ENCODE measurements at places on chromosomes 13 and 19. TPM values are rescaled to one million over a fixed set of nuclear protein-coding genes. Genes with fewer than 3 reads are reported as not detected.
A peak's percentile ranks its signal among the peaks of the same experiment; 100 is the strongest.

GRCh38 chr19:53982611-53983010 lies 8.8 kb upstream of the CACNG6 start:
- no peak overlapping the region for H3K27ac ChIP-seq
- no peak for DNase-seq
- no peaks in the 10 kb centered on the region for H3K36me3 ChIP-seq
- H3K4me1 ChIP-seq: peaks cover 27% of the 10 kb centered on the region

DNA sequence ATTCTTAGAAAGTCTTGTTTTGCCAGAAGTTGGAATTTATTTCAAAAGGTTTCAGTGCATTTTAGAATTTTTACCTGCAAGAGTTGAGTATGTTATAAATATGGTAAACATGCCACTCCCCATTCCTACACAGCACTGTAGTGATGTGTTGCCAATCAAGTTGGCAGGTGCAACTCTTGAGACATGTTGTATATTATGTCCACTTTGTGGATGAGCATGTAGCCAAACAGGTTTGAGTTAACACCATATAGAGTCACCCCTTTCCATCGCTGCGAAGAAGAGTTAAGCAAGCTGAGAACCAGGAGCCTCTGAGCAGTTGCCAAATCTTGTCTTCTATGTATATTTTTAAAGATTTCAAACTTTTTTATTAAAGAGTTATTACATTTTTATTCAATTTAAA lies 359.8 kb downstream of the LMO7 start:
- H3K27me3 ChIP-seq: no peaks in the 10 kb centered on the region
- H3K36me3 ChIP-seq: no peaks in the 10 kb centered on the region
- no peak overlapping the region for H3K4me3 ChIP-seq
- H3K4me1 ChIP-seq: no peaks in the 10 kb centered on the region

- peaks cover 20% of the 10 kb centered on the region for H3K4me1 ChIP-seq
- H3K27ac ChIP-seq: no peak overlapping the region
- no peaks in the 10 kb centered on the region for H3K27me3 ChIP-seq
- no peak overlapping the region for H3K4me3 ChIP-seq
- H3K36me3 ChIP-seq: peaks cover 2% of the 10 kb centered on the region
These were observed 153.5 kb downstream of the LMO7 start for GRCh38 chr13:75789451-75790197.

DNA sequence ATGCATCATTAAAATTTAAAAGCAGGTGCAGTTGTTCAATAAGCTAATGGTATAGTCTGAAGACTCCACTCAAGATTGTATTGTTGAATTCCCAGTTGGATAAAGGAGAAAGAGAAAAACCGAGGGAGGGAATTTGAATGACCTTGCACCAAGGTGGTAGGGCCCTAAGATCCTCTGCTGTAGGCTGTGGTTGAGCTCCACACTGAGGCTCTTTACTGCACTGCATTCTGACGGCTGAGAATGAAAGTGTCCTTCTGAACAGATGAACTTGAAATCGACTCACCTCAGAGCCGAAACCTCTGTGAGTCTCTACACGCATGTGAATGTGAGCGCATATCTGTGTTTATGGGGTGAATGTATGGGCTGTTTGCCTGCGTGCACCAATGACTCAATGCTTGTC lies 388.9 kb upstream of the DACH1 start:
- H3K4me3 ChIP-seq: no peak overlapping the region
- DNase-seq: no peak
- H3K27me3 ChIP-seq: no peaks in the 10 kb centered on the region
- no peaks in the 10 kb centered on the region for H3K36me3 ChIP-seq
- H3K4me1 ChIP-seq: peaks cover 24% of the 10 kb centered on the region
- H3K27ac ChIP-seq: peak overlapping the region; percentile 54

DNA sequence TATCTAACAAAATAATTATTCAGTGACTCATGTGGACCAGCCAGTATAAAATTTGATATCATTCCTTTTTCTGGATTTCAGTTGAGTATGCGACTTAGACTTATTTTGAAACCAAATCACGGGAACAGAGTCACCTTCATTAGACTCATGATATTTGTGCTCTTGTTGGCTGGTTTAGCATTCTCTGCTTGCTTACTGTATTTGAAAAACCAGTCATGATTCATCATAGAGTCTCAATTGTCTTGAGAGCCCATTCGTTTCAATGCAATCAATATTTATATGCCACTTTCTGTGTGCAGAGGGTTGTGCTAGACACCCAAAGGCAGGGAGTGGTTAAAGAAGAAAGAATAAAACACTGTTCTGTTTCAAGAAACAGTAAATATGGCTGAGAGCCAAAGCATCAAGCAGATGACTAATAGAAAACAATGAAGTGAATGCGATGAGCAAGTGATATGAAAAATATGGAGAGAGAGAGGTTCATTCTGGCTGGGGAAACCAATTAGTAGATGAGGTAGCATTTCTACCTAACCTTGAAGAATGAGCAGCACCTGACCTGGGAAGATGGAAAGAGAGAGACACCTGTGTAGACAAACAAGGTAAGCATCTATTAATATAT lies 99.6 kb upstream of the MBNL2 start:
- H3K4me1 ChIP-seq: peaks cover 64% of the 10 kb centered on the region
- no peak for DNase-seq
- H3K27me3 ChIP-seq: no peaks in the 10 kb centered on the region
- H3K4me3 ChIP-seq: no peak overlapping the region
- H3K27ac ChIP-seq: peak overlapping the region; percentile 10
- H3K36me3 ChIP-seq: no peaks in the 10 kb centered on the region

DNA sequence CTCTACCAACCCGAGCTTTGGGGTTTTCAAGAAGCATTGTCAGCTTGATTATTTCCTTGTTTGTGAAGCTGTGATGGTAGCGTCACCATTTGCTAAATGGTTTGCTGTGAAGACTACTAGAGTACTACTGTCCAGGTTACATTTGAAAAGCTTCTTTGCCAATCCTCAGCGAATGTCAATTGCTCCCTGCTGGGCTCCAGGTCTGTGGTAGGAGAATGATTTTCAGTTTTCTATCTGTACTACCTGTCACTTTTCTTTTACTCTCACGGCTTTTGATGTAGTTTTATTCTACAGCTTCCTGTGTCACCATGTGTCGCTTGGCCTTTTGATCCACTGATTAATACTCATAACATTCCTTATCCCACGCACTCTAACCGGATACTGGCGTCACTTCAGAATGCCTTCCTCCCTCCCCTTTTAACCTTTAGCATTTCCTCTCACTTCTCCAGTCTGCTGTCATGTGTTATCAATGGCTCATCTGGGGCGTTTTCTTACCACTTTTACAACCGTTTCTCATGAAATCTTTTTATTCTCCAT lies 7.5 kb upstream of the GPR183 start:
- peaks cover 6% of the 10 kb centered on the region for H3K4me1 ChIP-seq
- no peaks in the 10 kb centered on the region for H3K27me3 ChIP-seq
- H3K36me3 ChIP-seq: peaks cover 30% of the 10 kb centered on the region
- DNase-seq: no peak

GRCh38 chr19:31290931-31291590 lies 58.2 kb downstream of the TSHZ3 start:
- H3K4me1 ChIP-seq: peaks cover 3% of the 10 kb centered on the region
- no peak overlapping the region for H3K4me3 ChIP-seq
- H3K27me3 ChIP-seq: no peaks in the 10 kb centered on the region
- peaks cover 27% of the 10 kb centered on the region for H3K36me3 ChIP-seq

DNA sequence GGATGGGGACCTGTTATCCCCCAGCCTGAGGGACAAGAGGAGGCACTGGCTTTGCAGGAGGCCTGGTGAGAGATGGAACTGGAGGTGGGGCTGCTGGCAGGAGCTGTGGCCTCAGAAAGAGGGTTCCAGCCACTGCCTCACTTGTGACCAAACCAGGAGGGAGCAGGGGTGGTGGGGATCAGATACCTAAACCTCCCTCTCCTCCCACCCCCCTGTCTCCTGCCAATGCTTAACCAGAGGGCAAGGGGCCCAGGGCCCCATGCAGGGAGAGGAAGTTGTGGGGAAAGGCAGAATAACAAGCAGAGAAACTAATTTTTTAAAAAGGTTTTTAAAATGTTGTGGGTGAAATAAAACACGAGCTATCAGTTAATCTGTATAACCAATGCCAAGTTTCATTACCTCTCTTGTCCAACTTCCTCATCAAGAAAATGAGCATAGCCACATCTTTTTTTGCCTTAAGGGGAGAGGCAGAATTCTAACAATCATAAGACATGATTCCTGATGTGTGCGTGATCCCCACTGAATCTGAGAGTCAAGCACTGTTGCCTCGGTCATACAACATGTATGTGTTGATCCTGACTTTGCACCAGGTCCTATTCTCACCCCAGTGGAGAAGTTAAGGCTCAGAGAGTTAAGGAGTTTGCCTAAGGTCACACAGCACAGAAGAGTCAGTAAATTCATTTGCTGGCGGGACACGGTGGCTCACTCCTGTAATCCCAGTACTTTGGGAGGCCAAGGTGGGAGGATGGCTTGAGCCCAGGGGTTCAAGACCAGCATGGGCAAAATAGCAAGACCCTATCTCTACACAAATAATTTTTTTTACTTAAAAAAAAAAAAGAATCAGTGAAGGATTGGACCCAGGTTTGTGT lies 12.9 kb downstream of the FXYD5 start:
- no peaks in the 10 kb centered on the region for H3K4me1 ChIP-seq
- DNase-seq: no peak
- H3K4me3 ChIP-seq: no peak overlapping the region
- no peaks in the 10 kb centered on the region for H3K27me3 ChIP-seq
- H3K27ac ChIP-seq: no peak overlapping the region

GRCh38 chr13:23377579-23377978 lies 55.9 kb downstream of the SACS start:
- DNase-seq: no peak
- no peak overlapping the region for H3K4me3 ChIP-seq
- H3K36me3 ChIP-seq: peaks cover 1% of the 10 kb centered on the region

DNA sequence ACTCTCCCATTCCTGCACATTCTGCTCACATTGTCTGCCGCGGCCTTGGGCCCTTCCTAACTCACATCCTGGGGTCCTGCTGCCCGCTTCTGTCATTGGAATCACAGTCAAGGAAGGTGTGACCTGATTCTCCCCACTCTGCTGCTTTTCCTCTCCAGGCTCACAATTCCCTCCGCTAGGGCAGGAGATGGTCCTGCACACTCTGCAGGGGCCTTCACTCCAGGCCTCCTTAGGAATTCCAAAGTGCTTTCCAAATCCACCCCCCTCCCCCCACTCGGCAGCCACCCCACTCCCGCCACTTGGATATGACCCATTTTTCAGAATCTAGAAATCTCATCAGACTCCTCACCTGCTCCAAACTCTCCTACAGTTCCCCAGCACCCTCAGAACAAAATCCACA lies 3.1 kb upstream of the SLC5A5 start:
- no peaks in the 10 kb centered on the region for H3K4me1 ChIP-seq
- H3K4me3 ChIP-seq: no peak overlapping the region
- H3K36me3 ChIP-seq: peaks cover 8% of the 10 kb centered on the region

DNA sequence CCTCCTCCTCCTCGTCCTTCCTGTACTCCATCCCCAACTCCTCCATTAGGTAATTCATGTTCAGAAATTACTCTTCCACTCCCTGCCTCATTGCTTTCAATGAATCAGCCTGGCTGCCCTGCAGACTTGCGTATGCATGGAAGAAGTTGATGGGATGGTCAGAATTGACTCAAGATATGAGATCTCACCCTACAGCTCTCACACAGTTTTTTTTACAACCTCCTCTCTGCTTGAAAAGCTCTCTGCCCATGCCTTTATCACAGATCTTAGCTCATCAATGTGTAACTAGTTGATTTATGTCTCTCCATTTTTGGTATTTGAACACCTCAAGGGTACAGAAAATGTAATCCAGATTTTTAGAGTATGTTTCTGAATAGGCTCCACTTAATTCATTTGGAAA lies 506.9 kb downstream of the TBC1D4 start:
- DNase-seq: no peak
- peaks cover 37% of the 10 kb centered on the region for H3K27me3 ChIP-seq
- H3K27ac ChIP-seq: no peak overlapping the region
- H3K4me3 ChIP-seq: no peak overlapping the region

GRCh38 chr13:104987621-104988020 lies 1547.8 kb downstream of the EFNB2 start:
- peaks cover 21% of the 10 kb centered on the region for H3K4me1 ChIP-seq
- DNase-seq: no peak
- H3K27ac ChIP-seq: no peak overlapping the region
- H3K36me3 ChIP-seq: no peaks in the 10 kb centered on the region
- H3K4me3 ChIP-seq: no peak overlapping the region

GRCh38 chr13:39931505-39931904 lies 276.0 kb downstream of the COG6 start:
- no peak for DNase-seq
- no peak overlapping the region for H3K4me3 ChIP-seq
- peaks cover 10% of the 10 kb centered on the region for H3K4me1 ChIP-seq
- no peak overlapping the region for H3K27ac ChIP-seq
- H3K36me3 ChIP-seq: no peaks in the 10 kb centered on the region

- no peak overlapping the region for H3K27ac ChIP-seq
- H3K36me3 ChIP-seq: no peaks in the 10 kb centered on the region
- no peak for DNase-seq
- peaks cover 46% of the 10 kb centered on the region for H3K27me3 ChIP-seq
- peaks cover 29% of the 10 kb centered on the region for H3K4me1 ChIP-seq
- H3K4me3 ChIP-seq: no peak overlapping the region
These were observed 204.0 kb upstream of the GPR12 start for GRCh38 chr13:26964278-26965250.

DNA sequence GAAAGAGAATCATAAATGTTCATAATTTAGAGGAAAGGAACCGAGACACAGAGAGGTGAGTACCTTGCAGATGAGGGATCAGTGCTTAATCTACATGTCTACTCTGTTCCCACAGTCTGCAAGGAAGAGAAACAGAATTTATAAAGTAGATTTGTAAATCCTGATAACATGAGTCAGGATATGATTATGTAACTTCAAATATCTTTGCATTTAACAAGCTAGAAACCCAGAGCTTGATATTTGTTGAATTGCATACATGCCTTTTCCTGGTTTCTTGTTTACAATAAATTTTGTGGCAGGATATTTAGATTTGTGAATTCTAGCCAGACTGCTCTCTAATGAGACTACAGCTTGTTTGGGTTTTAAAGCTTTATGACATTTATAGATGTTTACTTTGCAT lies 219.2 kb downstream of the ENOX1 start:
- H3K27ac ChIP-seq: no peak overlapping the region
- DNase-seq: no peak

DNA sequence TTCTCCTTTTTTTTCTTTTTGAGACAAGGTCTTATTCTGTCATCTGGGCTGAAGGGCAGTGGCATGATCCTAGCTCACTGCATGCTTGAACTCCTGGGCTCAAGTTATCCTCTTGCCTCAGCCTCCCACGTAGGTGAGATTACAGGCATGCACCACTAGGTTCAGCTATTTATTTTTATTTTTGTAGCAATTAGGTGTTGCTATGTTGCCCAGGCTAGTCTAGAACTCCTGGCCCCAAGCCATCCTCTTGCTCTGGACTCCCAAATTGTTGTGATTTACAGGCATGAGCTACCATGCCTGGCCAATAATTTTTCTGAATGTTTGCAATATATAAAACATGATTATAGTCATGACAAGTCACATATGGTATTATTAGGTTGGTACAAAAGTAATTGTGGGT lies 161.1 kb upstream of the ATXN8OS start:
- DNase-seq: no peak
- H3K4me3 ChIP-seq: no peak overlapping the region
- H3K27ac ChIP-seq: no peak overlapping the region
- H3K4me1 ChIP-seq: peaks cover 5% of the 10 kb centered on the region
- H3K36me3 ChIP-seq: no peaks in the 10 kb centered on the region
- H3K27me3 ChIP-seq: peaks cover 3% of the 10 kb centered on the region

PDE4C gene
- 1.4 TPM for total RNA-seq

C19orf73 gene
- 0.94 TPM for total RNA-seq

CEACAM4 gene
- not detected for total RNA-seq

LDLR gene
- total RNA-seq: 95.1 TPM

ZNF302 gene
- 43.8 TPM for total RNA-seq

AMER2 gene
- total RNA-seq: 0.57 TPM

FCGBP gene
- 2.5 TPM for total RNA-seq

POLR2E gene
- total RNA-seq: 143 TPM

PRSS57 gene
- total RNA-seq: not detected

ZNF556 gene
- 0.05 TPM for total RNA-seq

SYT3 gene
- 0.77 TPM for total RNA-seq

APOC4 gene
- not detected for total RNA-seq
